ENCODE measurements at places on chromosomes 5 and 9. TPM values are rescaled to one million over a fixed set of nuclear protein-coding genes. Genes with fewer than 3 reads are reported as not detected.

The INSL6 gene
- total RNA-seq: not detected

DNA sequence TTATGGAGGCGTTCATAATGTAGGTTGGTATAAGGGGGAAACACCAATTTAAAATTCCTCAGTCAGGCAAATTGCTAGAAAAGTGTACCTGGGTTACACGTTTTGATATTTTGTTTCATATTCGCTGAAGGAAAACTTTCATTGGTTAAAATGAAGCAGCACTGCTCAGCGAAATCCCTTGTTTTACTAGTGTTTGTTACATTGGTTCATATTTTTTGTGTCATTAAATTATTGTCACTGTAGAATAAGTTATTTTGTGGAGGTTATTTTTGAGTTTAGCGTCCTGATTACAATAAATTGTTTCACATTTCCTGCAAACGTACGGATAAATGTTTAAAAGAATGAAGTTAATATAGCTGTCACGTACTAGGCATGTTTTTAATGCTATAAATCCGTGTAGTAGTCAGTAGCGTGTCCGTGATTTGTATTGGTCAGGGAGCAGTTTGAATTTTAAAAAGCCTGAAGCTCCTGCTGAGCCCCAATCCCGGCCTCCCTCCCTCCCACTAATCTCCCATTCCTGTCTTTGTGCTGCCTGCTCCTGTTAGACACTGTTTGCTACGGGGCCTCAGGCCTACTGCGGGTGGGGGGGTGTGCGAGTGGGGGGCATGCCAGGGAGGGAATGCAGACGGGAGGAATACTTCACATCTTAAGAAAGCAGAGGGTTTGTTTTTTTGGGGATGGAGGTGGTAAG lies 2.0 kb downstream of the NIPBL start:
- peak overlapping the region; percentile 96 for H3K4me3 ChIP-seq
- DNase-seq: no peak
- H3K27ac ChIP-seq: peak overlapping the region; percentile 100

The N4BP3 gene
- total RNA-seq: 0.21 TPM

GRCh38 chr9:134942788-134943184 lies 25.1 kb upstream of the FCN1 start:
- no peaks in the 10 kb centered on the region for H3K4me1 ChIP-seq
- H3K36me3 ChIP-seq: no peaks in the 10 kb centered on the region
- H3K27me3 ChIP-seq: peaks cover 3% of the 10 kb centered on the region
- H3K27ac ChIP-seq: no peak overlapping the region
- H3K4me3 ChIP-seq: no peak overlapping the region
- DNase-seq: no peak

DNA sequence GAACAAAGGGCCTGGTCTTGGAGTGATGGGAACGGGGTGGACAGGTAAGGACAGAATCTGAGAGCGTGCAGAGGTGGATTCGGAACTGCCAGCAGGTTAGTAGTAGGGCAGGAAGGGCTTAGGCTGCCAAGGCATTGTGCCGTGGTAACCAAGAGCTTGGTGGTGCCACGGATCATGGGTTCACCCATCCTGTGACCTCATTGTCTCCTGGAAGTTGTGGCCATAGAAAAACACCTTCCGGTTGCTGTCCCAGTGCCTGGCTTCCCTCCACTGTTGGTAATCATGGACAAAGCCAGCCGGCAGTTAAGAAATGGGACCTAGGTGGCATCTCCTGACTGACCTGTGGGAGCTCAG lies 42.5 kb upstream of the CFAP157 start:
- no peak for DNase-seq
- H3K27ac ChIP-seq: no peak overlapping the region
- H3K27me3 ChIP-seq: no peaks in the 10 kb centered on the region
- no peak overlapping the region for H3K4me3 ChIP-seq

GRCh38 chr9:33684831-33685230 lies 110.5 kb upstream of the PRSS3 start:
- H3K4me1 ChIP-seq: no peaks in the 10 kb centered on the region
- H3K27ac ChIP-seq: no peak overlapping the region
- no peaks in the 10 kb centered on the region for H3K27me3 ChIP-seq

The STC2 gene
- 2.0 TPM for total RNA-seq

The SOX30 gene
- total RNA-seq: not detected

- no peak overlapping the region for H3K4me3 ChIP-seq
- no peaks in the 10 kb centered on the region for H3K27me3 ChIP-seq
- no peak overlapping the region for H3K27ac ChIP-seq
- H3K4me1 ChIP-seq: no peaks in the 10 kb centered on the region
- no peak for DNase-seq
These were observed 96.1 kb downstream of the OTULIN start for GRCh38 chr5:14760548-14761002.

- no peaks in the 10 kb centered on the region for H3K27me3 ChIP-seq
- H3K36me3 ChIP-seq: peaks cover 14% of the 10 kb centered on the region
These were observed 22.7 kb upstream of the ANXA6 start for GRCh38 chr5:151180291-151180690.

The RASA1 gene
- 30.5 TPM for total RNA-seq

DNA sequence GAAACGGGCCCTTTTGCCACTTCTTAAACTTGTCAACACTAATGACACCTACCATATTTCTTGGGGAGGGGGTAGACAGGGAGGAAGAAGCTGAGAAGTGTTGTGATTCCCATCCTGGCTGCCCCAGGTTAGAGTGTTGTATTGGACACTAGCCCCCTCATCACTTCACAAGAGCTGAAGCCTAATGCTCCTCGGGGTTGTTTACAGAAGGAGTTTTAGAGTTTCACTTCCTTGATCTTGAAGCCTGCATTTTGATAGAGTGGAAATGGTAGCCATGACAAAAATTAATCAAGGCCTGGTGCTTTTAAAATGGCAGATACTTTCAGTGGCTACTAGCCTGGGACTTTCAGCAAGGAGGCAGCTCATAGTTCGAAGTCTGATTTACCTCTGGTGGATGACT lies 11.0 kb upstream of the FAM120AOS start:
- no peak for DNase-seq
- H3K36me3 ChIP-seq: no peaks in the 10 kb centered on the region
- H3K27ac ChIP-seq: no peak overlapping the region

DNA sequence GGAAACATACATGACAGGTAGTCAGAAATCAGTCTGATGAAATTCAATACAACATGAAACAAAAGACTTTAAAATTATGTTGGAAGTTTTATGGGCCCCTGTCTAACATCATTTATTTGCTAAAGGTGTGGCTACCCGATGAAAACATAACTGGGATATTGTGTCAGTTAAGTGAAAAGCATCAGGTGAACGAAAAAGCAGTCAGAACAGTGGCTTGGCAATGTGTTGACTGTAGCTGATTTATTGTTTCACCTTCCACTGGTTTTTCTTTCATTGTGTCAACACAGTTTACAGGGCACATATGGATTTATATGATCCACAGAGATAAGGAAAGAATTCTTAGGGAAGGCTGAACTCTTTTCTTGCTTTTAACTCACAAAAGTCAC lies 429.6 kb upstream of the ZNF608 start:
- no peak overlapping the region for H3K4me3 ChIP-seq
- H3K36me3 ChIP-seq: no peaks in the 10 kb centered on the region
- H3K27me3 ChIP-seq: no peaks in the 10 kb centered on the region
- no peaks in the 10 kb centered on the region for H3K4me1 ChIP-seq

The INSL4 gene
- total RNA-seq: not detected

DNA sequence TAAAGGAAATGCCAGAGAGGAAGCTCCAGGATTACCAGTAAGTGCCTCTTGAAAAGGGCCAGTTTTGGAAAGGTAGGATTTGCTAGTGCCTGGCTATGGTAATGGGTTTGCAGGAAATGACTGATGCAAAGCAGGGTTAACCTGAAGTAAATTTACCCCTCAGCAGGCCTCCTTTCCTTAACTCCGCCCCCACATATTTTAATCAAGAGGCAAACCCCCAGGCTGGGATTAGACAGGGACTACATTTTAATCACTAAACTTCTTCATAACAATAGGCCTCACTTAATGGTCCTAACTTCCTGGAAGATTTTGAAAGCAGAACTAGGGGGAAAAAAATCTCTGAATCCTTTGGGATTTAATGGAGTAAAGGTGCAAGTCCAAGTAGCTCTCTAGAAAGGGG lies 10.2 kb upstream of the SLC1A3 start:
- H3K4me1 ChIP-seq: no peaks in the 10 kb centered on the region
- no peak overlapping the region for H3K27ac ChIP-seq
- H3K4me3 ChIP-seq: no peak overlapping the region
- H3K27me3 ChIP-seq: no peaks in the 10 kb centered on the region
- no peak for DNase-seq

The NOL6 gene
- 28.6 TPM for total RNA-seq

DNA sequence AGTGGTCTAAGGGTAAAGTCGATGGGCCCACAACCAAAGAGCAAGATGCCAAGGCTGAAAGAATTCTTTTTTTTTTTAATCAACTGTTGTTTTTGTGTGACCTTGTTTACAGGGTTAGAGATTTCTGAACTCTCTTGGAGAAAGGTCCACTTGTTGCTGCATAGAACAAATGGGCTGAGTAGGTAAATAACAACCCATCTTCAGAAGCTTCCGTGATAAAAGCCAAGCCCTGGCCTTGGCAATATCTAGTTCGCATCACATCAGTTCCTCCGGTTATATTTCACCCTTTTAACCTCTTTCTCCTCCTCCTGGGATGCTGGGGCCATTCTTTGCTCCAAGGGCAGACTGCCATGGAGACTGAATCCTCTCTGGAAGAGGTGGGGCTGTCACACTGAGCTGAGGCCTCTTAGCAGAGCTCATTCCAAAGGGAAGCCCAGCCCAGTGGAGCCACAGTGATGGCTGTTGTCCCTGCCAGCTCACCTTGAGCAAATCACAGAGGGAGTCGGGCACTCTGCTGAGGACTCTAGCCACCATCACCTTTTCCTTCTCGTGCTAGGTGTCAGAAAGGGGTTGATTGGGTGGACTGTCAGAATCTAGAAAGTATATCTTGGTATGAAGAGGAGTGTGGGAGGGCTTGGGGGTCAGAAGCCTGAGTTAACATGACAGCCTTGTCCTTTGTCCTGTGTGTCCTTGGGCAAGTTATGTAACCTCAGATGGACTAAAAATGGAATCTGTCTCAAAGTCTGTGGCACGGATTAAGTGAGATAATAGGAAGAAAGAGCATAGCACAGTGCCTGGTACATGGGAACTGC lies 17.9 kb downstream of the ANKRD55 start:
- no peaks in the 10 kb centered on the region for H3K27me3 ChIP-seq
- H3K27ac ChIP-seq: no peak overlapping the region
- H3K36me3 ChIP-seq: no peaks in the 10 kb centered on the region
- H3K4me3 ChIP-seq: no peak overlapping the region

DNA sequence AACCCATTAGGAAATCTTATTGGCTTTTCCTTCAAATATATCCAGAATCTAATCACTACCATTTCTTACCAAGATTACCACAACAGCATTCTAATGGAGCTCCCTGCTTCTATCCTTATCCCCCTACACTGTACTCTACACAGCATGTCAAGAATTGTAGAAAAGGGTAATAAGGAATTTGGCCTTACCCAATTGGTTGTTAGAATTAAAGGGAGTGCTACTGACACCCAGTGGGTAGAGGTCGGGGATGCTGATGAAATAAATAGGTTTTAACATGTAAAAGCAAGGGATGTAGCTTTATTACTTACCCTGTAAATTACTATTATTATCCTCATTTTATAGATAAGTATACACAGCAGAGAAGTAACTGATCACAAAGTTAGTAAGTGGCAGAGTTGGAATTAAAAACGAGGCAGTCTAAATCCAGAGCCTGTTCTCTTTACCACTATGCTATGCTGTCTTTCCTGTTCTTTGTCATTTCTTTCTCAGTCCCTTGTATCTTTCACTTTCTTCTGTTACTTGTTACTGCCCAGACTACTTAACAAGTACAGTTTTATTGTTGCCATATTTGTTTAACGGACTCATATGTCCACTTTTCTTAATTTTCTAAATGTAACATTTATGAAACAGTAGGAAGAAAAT lies 10.5 kb downstream of the SLC38A9 start:
- H3K27ac ChIP-seq: no peak overlapping the region
- H3K4me1 ChIP-seq: no peaks in the 10 kb centered on the region
- H3K4me3 ChIP-seq: no peak overlapping the region
- peaks cover 8% of the 10 kb centered on the region for H3K36me3 ChIP-seq

GRCh38 chr5:59782856-59783255 lies 110.7 kb downstream of the PDE4D start:
- H3K27me3 ChIP-seq: no peaks in the 10 kb centered on the region
- H3K4me3 ChIP-seq: no peak overlapping the region
- H3K27ac ChIP-seq: no peak overlapping the region
- no peaks in the 10 kb centered on the region for H3K36me3 ChIP-seq

GRCh38 chr5:82614706-82615105 lies 336.6 kb upstream of the RPS23 start:
- no peak overlapping the region for H3K4me3 ChIP-seq
- H3K4me1 ChIP-seq: no peaks in the 10 kb centered on the region
- H3K27ac ChIP-seq: no peak overlapping the region

The DMGDH gene
- total RNA-seq: 0.75 TPM

DNA sequence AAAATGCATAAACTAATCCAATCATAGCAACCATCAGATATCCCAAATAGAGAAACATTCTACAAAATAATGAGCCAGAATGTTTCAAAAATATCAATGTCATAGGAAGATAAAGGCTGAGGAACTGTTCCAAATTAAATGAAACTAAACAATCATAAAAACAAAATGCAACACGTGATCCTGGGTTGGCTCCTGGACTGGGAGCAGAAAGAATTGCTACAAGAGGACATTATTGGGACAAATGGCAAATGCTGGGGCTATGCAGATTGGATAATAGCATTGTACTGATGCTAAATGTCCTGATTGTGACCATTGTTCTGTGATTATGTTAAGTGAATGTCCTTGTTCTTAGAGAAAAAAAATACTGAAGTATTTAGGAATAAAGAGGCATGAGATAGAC lies 54.2 kb upstream of the AKNA start:
- H3K36me3 ChIP-seq: no peaks in the 10 kb centered on the region
- no peak overlapping the region for H3K27ac ChIP-seq
- no peaks in the 10 kb centered on the region for H3K4me1 ChIP-seq
- H3K27me3 ChIP-seq: no peaks in the 10 kb centered on the region
- DNase-seq: no peak
- no peak overlapping the region for H3K4me3 ChIP-seq
